Tibial artery (tissue), 4 donors: ENCODE measurements at places on chromosomes 3 and 15.

DNA sequence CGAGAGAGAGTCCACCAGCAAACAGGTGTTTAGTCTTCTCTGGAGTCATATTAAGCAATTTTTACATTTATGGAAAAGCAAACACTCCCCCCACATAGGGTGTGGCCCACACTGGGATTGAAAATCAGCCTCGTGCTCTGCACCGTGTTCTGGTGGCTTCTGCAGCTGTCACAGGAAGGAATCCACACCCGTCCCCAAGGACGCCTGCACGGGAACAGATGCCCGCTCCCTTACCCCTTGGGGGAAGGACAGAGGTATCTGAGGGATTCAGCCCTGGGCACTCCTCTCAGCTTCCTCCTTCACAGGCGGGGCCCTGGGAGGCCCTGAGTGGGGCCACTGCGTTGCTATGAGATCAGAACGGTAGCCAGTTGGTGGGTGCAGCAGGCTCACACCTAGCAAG, 27.8 kb downstream of the LIPC start:
- DNase-seq: no peak

GRCh38 chr3:175716446-175716845, 857.3 kb downstream of the NAALADL2 start:
- no peak for DNase-seq

- DNase-seq: no peak
Measured at GRCh38 chr3:130463221-130463620, 53.8 kb upstream of the COL6A6 start.

DNA sequence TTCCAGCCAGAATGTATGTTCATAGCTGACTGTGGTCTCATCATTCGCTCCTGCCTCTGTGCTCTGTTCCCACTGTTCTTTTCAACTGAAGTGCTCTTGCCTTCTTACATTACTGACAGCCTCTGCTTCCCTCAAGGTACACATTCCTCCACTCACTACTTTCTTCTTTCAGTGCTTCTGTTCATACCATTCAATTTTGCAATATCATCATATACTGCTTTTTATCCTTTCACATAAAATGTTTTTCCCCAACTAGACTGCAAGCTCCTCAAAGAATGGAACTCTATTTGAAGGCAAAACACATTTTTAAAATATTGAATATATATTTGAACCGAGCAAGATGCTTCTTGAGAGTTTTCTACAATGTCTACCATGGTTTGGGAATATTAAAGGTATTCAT, 291.1 kb downstream of the CTNNB1 start:
- DNase-seq: no peak

DNA sequence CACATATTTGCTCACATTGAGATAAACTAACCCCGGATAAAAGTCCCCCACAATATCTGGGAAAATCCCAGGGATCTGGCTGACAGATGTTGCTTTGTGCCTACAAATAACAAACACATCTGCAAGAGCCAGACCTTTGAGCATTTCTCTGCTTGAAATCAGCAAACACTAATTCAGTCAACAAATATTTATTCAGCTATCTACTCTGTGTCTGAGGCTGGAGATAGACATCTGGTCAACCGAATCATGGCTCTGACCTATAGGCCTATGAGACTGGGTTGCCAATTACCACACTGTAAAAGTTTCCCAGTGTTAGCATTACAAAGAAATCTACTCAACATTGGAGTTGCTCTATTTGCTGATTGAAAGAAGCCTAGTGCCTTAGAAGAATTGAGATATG, 201.1 kb upstream of the CADPS start:
- DNase-seq: no peak

GRCh38 chr15:82597815-82598214, 49.3 kb downstream of the CPEB1 start:
- no peak for DNase-seq

DNA sequence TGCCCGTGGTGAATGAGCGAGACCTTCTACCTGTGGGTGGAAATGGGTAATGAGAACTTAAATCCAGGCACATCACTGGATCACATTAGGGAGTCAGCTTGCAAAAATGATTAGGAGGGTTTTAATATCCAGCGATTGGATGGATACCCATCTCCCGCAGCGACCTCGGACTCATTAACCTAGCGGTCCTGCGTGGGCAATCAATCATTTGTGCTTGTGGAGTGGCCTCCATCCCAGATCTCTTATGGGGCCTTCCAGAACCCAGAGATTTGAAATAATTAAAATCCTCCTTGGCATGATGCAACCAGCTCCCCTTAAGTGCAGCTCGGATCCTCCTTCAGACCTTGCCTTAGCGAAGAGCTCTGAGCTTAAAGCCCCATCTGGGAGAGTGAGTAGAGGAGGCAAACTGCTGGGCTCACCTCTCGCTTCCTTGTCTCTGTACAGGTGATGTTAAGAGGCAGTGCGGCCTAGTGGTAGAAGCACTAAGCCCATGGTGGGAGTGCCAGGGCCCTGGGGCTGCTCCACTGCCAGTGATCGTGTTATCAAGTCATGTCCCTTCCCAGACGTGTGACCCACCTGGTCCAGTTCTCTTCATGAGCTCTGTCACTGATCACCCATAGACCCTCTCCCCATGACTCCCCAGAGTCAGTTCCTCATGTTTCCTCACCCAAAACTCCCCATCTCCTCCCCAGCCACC, 285.2 kb upstream of the TLE3 start:
- DNase-seq: no peak

DNA sequence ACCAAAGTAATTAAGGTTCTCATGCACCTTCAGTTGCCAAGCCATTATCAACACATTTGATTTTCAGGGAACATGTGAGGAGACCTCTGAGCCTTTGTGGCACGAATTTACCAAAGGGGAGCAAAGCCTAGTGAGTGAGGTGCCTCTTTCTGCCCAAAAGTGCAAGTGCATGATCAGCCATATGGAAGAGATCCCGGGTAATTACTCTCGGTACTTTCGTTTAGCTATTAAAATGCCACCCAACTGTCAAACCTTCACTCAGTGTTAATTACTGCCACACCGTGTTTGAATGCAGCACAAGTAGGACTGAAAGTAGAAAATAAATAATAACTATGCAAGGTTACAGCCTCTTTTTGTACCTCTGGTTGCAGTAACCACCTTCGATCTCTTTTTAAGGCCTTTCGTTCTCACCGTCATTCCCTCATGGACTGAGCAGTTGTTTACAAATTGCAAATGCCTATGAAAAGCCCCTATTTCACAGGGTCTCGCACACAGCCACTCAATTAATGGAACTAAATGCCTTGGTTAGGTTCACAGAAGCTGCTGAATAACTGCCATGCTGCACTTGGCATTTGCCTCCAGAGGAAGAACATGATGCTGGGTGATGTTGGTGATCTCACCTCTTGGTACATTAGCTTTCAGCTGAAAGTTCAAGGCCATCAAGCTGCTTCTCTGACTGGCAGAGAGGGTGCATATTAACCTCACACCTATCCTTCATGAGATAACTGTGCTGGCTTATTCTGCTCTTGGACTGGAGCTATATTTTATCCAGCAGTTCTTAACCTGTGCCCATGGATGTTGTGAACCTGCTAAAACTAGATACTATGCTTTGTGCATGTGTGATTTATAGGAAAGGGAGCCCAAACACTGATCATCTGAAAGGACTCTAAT, 69.9 kb downstream of the TNIK start:
- no peak for DNase-seq

GRCh38 chr3:100871306-100871705, 121.9 kb downstream of the ABI3BP start:
- DNase-seq: no peak

DNA sequence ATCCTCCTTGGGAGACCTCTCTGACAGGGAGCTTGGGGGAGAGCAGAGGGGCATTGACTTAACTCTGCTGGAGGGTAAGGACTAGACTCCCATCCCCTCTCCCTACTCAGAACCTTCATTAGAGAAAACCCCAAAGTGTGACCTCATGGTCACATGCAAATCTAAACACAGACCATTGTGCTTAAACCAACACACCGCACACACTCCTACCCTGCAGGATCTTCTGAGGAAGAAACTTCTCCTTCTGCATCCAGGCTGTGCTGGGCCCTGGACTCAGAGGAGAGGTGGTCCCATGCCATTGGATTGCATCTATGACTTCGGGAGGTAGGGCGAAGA, 805 bp upstream of the PARP16 start:
- no peak for DNase-seq

- DNase-seq: peak; percentile 65
Measured at GRCh38 chr15:74768771-74769342, 13.0 kb upstream of the CSK start.

GRCh38 chr3:105553851-105554250, 187.1 kb downstream of the ALCAM start:
- DNase-seq: no peak

DNA sequence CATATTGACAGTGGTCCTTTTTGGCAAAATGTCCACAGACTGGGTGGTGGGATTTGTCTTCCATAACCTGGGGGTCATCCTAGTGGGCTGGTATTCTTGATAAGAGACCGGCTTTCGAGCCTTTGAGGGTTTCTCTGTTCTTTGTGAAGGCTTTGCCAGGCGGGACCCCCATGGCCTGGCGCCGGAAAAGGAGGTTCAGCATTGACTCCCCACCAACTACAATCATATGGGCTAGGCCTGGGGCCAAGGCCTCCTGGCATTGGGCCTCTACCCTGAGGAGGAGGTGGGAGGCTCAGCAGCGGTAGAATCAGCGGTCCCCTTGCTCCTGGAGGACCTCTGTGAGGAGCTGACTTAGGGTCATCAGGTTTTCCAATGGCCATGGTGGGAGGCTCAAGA, 19.8 kb upstream of the HDAC11 start:
- no peak for DNase-seq

DNA sequence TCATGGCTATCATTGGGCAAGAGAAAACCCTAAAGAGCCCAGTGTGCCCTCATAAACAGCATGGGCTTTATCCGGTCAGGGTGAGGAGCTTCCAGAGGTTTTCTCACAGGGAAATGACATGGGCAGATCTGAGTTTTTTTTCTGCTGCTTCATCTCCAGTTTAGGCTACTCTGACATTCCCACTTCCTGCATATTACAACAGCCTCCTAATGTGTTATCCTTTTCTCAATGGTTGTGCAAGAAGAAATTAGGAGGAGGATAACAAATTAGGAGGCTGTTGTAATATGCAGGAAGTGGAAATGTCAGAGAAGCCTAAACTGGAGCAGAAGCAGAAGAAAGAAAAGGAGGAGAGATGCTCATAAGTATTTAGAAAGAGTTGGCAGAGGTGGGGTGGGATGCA, 175.6 kb downstream of the MTHFS start:
- no peak for DNase-seq

DNA sequence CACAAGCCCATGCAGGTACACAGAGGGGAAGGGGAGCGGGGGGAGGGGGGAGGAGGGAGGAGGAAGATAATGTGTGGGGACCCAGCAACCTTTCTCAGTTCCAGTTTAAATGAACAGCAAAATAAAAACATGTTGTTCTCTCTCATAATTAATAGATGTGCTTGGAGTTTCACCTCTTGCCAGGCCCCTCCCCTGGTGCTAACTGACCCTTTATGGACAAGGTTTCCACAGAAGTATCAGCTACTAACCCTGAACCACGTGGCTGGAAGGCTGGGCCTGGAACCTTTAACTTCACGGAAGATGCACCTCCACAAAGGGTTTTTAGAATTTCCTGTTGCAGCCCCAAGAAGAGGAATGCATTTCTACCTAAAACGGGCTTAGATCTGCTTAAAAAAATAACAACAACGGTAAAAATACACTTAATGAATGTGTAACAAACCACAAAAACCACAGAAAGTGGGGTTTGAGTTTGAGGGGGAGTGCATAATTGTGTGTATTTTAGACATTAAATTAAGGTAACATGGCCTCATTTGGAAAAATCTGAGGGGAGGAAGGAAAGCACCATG, 14.8 kb upstream of the SMAD3 start:
- DNase-seq: no peak

DNA sequence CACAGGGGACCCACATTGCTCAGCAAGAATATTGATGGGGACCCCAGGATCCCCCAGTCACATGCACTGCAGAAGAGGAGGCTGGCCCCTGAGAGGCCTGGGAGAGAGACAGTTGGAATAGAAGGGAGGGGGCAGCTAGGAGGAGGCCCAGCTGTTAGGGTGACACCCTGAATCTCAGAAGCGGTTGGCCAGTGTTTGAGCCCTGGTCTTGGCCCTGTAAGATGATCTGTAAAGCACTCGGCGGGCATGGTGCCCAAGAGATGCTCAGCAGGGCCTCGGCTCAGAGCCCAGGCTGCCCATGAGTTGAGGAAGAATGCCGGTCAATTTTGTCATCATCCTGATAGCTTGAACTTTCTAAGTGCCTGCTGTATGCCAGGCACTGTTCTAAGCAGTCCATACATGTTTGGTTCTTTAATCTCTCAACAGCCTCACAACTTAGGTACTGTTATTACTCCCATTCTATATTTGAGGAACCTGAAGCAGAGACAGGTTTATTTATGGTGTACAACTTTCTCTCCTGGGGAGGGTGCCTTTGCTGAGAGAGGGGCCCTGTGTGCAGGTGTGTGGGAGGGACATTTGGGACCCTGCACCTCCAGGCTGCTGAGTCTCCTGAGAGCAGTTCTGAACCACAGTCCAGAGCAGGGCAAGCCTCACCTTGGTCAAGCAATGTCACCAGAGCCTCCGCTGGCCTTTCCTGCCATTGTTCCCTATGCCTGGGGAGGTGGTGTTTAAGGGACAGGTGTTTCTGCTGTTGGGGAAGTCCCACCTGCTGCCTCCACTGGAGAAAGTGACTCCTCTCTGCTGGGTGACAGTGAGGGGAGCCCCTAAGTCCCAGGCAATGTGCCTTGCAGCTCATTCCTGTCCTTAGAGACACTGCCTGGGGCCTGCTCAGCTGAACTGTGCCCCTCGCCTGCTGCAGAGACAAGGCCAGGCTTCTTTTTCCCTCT, 26.0 kb downstream of the SLC6A6 start:
- DNase-seq: no peak

- DNase-seq: no peak
Measured at GRCh38 chr3:16415911-16416476, 97.5 kb downstream of the RFTN1 start.

DNA sequence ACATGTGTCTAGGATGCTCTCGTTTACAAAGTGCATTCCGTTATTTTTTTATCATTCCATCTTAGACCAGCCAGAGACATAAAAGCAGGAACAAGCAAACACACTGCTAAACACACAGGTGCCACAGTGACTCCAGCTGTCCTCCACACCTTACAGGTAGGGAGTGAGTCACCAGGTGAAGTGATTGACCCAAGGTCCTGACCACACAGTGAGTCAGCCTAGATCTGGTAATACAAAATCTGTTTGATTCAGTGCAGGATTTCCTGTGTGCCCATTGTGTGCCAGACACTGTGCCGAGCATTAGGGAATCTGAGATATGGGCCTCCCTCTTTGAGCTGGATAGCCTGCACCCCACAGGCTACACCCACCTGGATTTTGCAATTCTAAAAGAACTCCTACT, 16.7 kb upstream of the BFSP2 start:
- DNase-seq: no peak

GRCh38 chr3:69367586-69367985, 18.3 kb downstream of the FRMD4B start:
- no peak for DNase-seq

- DNase-seq: no peak
Measured at GRCh38 chr15:74857082-74857655, 14.2 kb upstream of the ULK3 start.
